COLO829 (cell line): ENCODE measurements at places on chromosomes 1 and 21.

- no peak for DNase-seq
Measured at GRCh38 chr1:48524892-48525467, 53.0 kb upstream of the SPATA6 start.

- DNase-seq, result no peak
Measured at GRCh38 chr1:236565530-236565929, 38.8 kb downstream of the HEATR1 start.

DNA sequence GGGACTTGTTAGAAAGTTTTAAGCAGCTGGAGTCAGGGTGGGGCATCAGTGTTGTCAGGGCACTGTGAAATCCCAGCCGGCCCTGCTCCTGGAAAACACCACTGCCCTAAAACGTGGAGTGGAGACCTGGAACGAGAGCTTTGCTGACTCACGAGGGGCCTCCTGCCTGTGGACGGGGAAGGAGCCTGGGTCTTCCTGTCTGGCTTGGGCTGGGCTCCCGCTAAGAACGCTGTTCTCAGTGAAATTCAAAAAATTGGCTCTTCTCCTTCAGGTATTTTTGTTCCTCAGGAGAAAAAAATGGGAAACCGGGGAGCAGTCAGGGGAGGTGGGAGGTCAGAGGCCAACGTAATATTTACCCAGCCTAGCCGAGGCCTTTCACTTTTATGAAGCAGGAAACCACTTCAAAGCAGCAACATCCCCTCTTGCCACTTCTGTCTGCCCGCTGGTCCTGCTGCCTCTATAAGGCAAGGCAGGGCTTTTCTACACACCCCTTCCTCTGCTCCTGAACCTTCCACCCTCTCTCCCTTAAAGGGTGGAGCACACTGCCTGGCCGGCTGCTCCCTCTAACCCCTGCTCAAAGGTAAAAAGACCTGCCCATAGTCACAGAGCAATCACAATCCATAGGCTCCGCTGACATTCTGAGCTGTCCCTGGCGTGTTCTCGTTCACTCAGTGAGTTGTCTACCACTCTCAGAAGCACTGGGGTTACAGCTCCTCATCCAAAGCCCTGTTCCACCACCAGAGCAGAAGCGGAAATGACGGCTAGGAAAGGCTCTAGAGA, 8.0 kb downstream of the PLXNA2 start:
- DNase-seq, result no peak

- peak; percentile 6 for DNase-seq
Measured at GRCh38 chr1:119554183-119554582, 47.2 kb downstream of the HSD3B1 start.

DNA sequence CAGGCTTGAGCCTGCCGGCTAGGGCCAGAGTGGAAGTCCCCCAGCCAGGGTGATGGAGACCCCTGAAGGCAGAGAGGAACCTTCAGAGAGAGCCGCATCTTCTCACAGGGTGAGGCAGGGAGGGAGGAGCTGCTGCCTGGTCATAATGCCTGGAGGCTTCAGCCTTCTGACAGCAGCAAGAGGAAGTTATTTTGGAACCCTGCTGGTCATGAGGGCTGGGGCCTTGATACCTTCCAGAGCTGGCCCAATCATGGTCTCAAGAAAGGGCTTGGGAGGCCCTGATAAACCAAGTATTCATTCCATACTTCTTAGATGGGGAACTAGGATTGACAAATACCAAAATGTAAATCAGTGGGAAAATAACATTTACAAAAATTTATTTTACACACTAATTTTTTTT, 26.6 kb upstream of the MPZL1 start:
- no peak for DNase-seq

DNA sequence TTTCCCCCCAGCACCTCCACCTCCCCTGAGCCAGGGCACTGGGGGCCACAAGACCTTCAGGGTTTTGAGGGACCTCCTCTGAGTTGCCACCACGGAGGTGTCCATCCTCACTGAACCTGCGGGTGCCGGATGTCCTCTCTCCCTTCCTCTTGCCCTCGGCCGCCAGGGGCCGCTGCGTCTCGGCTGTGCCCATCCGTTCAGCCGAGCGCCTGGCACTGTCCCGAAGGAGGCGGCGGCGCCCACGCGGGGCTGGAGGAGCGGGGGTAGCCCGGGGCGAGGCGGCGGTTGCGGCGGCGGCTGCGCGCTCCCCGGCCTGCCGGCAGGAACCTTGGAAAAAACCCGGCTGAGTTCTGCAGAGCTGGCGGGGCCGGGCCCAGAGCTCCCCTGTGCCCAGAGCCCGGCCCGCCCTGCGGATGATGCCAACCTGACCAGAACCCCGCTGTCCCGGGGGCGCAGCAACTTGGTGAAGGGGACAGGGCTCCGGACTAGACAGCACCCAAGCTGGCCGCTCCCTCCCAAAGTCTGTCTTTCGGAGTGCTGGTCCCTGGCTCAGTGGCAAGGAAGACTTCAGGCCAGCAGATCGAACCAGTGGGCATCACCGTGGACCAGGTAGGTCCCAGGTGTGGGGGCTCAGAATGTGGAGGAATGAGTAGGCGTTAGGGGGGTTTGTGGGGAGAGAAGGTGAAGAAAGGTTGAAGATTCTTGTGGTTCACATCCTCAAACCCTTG, 3.7 kb upstream of the PPM1J start:
- DNase-seq, result no peak

DNA sequence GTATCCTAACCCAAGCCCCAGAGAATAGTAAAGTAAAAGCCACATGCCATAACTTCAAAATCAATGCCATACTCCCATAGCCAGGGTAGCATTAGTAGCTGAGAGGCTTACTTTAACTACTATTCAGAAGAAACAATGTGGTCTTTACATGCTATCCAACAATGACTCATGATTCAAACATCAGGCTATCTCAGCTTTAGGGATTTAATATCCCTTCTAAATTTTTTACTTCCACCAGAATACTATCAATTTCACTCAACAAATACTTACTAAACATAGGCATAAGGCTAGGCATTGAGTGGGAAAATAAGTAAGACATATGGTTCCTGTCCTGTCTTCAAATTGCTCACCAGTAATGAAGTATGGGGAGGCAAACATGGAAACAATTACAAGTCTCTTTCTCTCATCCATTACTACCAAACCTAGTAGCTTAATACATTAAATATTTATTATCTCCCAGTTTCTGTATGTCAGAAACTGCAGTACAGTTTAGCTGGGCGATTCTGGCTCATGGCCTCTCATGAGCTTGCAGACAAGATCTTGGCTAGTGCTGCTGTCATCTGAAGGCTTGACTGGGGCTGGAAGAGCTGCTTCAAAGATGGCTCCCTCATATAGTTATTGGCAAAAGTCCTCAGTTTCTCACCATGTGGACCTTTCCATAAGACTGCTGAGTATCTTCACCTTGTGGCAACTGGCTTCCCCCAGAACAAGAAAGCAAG, 30.7 kb downstream of the EVI5 start:
- peak; percentile 79 for DNase-seq

- no peak for DNase-seq
Measured at GRCh38 chr1:85404408-85404807, 60.6 kb downstream of the DDAH1 start.

- no peak for DNase-seq
Measured at GRCh38 chr1:23224739-23225648, 7.7 kb upstream of the HTR1D start.
